ENCODE measurements at places on chromosomes 2 and 18.

DNA sequence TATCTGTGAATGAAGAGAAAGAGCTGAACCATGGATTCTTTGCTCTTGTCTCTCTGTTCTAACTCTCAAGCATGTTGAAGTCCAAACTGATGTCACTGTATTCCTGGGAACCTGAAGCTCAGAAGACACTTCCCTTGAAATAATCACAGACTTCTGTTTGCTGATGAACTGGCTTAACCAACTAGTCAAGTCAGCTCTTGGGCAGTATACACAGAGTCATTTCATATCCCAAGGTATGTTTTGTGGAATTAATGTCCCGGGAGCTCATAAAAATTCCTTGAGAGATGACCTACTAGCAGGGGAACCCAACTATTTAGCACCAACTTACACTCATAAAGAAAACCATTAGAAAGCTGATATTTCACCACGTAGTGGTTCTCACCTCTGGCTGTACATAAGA is 156.6 kb downstream of the NR4A2 start:
- no peak for DNase-seq

GRCh38 chr18:78974115-78974761 is 5.4 kb upstream of the SALL3 start:
- no peak for DNase-seq

DNA sequence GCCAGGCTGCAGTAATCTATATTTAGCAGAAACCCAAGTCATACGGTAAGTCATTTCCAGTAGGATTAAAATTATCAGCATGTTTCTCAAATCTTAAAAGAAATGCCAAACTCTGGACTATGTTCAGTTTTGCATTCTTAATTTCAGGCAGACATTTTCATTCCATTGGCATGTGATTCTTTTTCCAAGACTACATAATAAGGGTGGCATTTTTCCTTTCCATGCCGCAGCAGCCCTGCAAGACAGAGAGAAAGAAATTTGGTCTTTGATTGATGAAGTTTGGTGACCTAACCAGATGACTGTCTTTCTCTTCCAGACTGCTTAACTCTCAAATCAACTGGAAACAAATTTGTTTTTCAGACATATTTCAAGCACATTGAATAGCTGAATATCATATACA is 118.1 kb downstream of the FHOD3 start:
- DNase-seq, result no peak

DNA sequence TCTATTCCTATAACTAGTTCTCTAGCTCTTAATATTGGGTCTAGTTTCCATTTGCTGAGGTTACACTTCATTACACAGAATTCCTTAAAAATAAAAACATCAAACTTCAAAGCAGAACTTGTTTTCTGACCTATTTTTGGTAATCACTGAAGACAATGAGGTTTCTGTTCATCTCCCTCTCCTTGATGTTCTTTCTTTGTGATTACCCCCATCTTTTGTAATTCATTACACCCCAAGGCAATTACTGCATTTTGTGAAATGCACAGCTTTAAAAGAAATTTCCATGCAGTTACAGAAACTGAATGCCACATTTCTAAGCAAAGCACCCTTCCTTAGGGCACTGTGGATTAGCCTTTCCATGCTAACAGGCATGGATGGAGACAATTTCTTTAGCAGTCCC is 363.2 kb upstream of the RND3 start:
- no peak for DNase-seq

- DNase-seq, result no peak
These were observed 88.4 kb downstream of the MYO3B start for GRCh38 chr2:170266358-170266757.

- no peak for DNase-seq
These were observed 38.3 kb upstream of the RNU4ATAC start for GRCh38 chr2:121492409-121492808.

DNA sequence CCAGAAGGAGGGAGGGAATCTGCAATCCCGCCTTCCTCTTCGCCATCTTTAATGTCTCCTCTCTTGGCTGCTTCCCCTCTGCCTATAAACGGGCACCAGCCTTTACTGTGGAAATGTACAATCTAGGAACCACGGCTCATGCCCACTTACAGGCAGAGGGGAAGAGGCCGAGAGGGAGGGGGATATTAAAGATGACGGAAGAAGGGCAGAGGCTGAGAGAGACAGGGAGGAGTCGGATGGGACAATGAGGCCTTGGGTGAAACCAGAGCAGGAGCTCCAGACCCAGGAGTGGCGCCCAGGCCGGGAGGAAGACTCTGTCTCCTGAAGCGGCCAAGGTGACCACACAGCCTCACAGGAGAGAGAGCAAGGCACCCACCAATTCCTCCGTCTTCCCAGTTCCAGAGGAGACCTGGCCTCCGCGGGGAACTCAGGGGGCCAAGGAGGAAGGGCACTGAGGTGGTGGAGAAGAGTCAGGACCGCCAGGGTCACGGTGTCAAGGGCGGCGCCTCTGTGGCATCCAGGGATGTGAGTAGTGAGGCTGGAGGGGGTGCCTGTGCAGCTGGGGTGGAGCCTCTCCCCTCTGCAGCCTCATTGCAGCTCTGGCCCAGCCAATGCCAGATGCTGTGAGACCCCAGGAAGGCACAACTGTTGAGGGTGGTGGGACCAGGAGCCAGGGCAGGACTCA is 67.8 kb downstream of the CIB4 start:
- DNase-seq, result no peak

DNA sequence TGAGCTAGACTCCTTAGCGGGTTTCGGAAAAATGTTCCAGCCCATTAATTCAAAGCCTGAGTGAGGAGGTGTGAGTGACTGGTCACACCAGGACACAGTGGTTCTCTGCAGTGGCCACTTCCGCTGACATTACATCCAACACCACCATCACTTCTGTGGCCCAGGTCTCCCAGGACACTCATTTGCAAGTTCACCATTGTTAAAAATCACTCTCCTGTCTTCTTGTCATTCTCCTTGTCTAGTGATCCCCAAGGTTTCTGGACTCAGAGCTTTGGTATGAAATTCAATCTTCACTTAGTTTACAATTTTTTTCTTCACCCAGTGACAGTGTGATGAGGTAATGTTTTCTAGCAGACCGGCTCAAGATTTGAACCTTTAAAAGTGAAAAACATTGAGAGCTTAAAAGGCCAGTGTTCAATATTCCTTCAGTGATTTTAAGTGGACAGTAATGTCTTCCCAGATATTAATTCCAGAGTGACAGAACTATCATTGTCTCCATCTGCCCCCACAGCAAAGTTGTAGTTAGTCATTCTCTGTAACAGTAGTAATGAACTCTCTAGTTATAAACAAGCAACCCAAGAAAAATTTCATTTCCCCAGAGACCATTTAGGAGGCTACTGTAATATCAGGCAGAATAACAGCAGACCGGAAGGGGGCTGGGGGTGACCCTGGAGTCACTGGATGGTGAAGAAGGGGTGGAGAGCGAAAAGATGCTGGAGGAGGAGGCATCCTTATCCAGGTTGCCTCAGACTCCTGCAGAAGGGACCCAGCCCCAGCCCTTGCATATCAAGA is 164.9 kb downstream of the GFPT1 start:
- DNase-seq, result peak; percentile 9

DNA sequence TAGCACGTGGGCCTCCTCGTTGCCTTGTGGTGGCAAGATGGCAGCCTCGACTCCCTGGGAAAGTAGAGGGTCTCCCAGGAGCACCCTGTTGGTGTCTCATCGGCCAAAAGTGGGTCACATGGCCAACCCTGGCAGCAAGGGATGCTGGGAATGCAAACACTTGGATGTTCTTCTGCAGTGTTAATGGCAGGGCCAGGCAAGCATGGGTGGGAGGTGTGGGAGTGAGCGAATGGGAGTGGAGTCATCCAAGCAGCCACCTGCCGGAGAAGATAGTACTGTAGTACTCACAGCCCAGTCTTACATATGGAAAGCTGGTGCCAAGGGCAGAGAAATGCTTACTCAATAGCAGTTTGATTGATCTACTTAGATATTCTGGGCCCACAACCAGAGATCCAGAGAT is 122.2 kb downstream of the INHBB start:
- peak; percentile 39 for DNase-seq

DNA sequence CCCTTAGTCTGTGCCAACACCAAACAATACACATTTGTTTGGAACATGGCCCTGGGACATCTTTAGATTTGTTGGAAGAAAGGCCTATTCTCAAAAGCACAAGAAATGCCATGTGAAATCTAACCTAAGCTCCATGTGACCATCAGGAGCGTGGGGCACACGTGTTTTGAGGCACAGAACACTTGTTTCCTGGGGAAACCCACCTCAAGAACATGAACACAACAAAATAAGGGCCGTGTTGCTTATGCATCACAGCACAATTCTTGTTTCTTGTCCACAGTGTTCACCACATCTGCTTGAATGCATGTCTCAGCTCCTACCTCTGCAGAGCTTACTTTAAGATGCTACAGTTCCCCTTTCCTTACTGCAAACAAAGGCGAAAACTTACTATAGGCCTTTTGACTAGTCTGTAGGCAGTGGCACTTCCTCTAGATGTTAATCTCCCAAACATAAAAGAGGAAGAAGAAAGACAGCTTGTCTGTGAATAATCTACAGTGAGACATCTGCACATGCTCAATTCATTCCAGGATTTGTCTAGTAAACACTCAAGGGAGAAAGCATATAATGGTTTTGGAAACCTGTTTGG is 165.0 kb downstream of the ANKRD44 start:
- DNase-seq, result no peak

- DNase-seq, result peak; percentile 20
These were observed 90.5 kb downstream of the ICOS start for GRCh38 chr2:204027091-204027490.

DNA sequence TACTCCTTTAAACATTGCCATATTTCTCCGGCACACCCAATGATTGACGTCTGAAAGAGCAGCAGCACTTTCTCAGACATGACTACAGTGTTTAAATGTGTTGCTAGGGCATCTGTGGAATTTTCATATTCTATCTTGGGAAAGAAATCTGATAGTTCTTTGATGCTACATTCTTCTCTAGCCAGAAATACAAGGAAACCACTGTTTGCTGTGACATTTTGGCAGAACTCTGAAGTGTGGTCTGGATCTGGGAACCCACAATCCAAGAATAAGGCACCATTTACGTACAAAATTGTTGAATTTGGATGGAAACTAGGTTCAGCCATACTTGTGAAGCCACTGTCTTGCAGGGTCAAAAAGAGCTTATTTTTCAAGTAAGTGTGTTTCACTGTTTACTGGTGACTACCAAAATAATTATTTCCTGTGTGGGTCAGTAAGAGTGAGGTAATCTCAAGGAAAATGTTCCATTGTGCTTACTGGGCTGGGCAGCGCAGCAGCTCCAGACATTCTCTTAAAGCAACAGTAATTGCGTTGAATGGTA is 21.3 kb upstream of the CD28 start:
- peak; percentile 62 for DNase-seq

DNA sequence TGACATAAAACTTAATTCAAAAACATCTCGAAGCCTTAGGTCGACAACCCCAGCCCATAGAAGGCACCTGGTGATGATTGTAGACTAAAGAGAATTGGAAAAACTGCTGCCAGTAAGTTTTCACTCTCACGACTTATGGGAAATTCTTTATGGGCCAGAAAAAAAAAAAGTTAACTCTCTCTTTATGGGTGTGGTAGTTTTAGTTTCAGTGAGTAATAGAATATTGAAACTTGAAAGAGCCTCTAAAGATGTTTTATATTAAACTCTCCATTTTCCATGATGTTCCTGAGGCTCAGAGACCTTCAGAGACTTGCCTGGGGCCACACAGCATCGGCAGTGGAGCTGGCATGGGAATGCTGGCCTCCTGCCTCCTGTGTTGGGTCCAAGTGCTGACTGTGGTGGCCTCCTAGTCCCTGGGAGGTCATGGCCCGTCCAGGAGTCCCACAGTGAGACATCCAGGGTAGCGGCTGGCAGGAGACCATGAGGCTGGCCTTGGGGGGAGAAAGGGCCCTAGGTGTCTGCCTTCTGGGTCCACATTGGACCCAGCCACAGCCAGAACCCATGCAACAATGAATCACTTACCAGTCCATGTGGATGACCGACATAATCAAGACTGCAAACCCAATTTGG is 158.9 kb downstream of the SEPTIN10 start:
- DNase-seq, result no peak

GRCh38 chr2:183123117-183123958 is 905 bp upstream of the NUP35 start:
- DNase-seq, result no peak
